ENCODE measurements at places on chromosomes 5 and 9.

DNA sequence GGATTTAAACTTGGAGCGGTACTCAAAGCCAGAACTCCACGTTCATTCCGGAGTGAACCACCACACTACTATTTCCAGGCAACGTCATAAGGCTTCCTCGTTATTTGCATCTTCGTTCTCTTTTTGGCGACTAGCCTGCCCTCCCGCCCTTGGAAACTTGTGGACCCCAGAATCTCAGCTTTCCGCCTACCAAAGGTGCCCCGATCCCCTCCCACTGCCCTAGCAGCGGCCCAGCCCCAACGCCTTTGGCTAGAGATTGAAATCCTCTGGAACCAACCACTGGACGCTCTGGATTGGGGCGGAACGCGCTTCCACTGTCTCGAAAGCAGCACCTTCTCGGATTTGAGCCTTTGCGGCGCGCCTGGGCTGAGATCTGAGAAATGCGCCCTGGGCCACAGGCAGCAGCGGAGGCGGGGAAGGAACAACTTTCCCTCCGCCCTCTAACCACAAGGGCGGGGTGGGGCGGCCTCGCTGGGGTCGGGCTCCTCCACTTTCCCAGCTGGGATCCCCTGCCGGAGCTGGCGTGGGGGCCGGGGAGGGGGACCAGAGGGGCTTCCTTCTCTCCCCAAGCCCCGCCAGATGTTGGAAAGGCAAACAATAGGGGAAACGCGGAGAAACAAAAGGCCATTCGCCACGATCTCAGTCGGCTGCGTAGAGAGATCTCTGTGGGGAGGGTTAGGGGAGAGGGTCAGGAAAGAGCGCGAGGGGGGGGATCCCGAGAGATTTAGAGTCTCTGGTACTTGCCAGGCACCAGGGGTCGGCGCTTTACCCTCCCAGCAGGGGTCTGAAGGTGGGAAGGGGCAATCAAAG, 1.3 kb downstream of the MOB3B start:
- no peak for DNase-seq

DNA sequence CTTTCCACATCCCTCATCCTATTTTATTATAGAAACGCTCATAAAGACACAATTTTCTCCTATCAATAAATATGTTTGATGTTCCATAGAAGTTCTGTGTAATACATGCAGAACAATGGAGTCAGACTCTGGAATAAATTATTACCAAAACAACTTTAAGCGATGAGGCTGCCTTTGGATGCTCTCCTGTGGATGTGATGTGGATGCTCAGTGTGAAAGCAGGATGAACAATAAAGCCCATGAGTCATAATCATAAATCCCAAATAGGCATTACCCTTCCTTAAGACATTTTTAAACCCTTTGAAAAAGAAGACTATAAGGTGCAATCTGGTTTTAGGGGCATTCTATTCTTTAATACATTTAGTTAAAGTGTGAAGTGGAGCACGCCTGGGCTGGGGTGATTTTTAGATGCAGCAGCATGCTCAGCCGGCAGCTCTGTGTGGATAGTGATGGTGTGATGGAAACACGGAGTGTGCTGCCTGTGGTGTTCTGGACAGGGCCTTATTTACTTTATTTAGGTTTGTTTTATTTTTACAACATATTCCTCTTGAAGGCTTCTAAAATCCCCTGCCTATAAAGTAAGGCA, 991.4 kb downstream of the PTPRD start:
- DNase-seq: no peak

GRCh38 chr5:15594977-15595568, 95.1 kb downstream of the FBXL7 start:
- DNase-seq: no peak

- DNase-seq: peak; percentile 56
These were observed at the start of gene SARDH for GRCh38 chr9:133737774-133738639. Gene SARDH (minus strand): TSS chr9:133738352. CDS start chr9:133734173, 4,179 bp downstream.

DNA sequence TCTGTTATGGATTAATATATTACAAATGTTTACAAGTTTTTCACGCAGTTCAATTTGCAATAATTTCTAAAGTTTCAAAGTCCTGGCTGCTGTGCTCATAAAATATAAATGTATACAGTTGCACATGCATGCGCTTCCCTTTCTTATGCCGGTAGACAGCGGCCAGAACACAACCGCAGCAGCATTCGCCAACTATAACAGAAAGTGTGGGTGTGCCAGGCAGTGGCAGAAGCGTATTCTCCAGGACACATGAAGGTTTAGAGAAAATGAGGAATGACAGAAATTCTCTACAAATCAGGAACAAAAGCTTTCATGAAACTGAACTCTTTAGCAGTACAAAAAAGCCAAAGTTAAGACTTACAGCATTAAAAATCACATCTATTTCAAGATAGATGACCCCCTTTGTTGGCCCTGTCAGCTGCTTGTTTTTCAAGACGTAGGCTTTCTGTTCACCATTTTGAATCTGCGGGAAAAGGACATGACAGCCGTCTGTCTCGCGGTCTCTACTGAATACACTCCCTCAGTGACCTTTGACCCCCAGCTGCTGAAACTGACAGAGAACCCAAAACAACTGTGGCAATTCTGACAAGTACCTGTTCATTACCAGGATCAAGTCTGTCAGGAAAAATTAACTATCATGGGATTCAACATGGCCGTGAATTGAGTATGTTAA, 252.2 kb downstream of the SLF1 start:
- DNase-seq: no peak

DNA sequence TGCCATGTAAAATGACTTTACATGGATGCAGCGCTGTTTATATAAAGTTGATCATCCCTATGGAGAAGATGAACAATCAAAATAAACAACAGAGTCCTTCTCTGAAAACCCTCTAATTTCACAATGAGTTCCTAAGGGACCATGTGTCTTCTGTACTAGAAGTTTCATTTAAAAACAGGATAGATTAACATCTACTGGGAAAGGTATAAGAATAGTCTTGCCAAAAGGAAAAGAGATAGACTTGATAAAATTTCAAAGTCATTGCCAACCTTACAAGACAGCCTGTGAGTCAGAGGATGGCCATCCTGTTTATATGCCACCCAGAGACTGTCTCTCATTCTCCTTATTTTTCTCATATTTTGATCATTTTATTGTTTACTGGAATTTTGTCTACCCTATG, 367.1 kb upstream of the PDE4D start:
- DNase-seq: no peak
